ENCODE measurements at places on chromosomes 2 and 18.

GRCh38 chr2:3112131-3112530 is 265.5 kb downstream of the EIPR1 start:
- DNase-seq = no peak

- no peak for DNase-seq
These were observed 182.4 kb downstream of the ALPK2 start for GRCh38 chr18:58446391-58447060.

GRCh38 chr2:140835079-140835478 is 1295.7 kb downstream of the LRP1B start:
- DNase-seq = no peak

DNA sequence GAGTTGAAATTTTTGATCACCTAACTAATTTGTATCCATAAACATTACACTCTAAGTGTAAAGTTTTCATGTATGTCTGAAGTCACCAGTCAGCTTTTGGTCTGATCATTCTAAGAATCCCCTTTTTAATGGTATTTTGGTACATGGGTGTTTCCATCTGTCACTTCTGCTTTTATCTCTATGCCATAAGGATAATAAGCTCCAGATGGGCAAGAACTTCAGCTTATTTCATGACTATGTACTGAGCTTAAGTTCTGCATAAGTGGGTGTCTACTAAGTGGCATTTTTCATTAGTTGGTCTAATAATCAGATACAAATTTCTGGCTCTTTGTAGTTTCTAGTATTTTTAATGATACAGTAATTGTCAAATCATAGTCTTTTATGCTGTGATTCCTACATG is 20.4 kb downstream of the UBXN4 start:
- DNase-seq = no peak

DNA sequence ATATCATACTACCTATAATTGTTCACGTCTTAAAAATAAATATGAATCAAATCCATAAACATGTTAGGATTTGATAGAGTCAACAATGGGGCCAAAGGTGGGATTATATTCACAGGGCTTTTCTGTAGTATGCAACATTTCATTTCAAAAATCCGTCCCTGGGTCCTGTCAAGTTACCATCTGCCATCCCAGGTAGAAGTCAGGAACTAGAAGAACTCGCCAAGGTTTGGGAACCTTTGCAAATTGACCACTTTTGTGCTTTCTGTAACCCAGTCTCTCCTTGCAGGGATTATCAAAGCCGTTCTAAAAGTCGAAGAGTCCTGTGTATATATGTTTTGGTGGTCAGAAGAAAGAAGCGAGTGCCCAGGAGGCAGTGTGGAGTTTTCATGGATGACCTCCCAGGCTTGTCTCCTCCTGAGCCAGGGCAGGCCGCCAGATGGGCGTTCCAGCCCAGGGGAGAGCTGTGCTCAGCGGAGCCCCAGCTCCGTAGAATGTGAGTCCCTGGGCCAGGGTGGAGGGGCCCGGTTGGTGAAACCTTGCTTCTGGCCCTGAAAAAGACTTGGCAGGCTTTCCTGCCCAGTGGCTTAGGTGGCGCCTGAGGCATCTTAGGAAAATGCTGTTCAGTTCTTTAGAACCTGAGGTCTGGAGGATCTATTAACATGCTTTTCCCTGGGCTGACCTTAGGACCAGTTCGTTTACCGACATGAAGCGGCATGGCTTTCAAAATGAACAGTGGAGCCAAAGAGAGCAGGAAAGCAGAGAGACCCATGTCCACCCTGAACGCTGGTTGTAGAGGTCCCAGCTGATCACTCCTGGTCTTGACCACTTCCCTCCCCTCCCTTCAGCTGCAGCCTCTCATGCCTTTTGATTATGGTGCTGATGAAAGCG is 69.2 kb downstream of the LONRF2 start:
- no peak for DNase-seq

DNA sequence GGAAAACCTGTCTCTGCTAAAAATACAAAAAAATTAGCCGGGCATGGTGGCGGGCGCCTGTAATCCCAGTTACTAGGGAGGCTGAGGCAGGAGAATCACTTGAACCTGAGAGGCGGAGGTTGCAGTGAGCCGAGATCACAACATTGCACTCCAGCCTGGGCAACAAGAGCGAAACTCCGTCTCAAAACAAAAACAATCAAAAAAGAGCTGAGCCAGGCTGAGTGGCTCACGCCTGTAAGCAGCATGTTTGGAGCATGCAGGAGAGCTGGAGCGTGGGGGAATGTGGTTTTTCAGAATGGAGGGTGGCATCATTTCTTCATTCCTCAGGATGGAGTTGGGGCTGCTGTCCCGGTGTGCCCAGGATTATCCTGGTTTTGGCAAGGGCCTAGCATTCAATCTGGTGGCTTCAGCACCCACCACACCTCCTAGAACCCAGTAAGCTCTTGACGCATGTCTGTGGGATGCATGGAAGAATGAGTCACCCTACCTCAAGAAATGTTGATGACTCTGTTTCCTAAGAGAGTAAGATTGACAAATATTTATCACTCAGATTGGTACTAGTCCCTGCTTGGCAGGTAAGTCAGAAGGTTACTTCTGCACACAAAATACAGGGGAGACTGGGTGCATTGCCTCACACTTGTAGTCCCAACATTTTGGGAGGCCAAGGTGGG is 90.2 kb upstream of the ODC1 start:
- DNase-seq = peak; percentile 21

DNA sequence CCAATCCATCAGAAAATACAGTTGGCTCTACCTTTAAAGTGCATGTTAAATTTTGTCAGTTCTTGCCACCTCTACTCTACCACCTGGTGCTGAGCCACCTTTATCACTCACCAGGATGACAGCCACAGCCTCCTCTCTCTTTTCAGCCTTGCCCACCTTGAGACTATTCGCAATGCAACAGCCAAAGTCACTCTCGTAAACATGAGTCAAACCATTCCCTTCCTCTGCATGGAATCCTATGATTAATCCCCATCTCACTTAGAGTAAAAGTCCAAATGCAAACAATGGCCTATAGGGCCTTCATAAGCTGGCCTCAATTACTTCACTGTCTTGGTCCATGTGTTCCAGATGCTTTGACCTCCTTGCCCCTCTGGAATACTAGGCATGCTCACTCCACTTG is 5.8 kb upstream of the OSBPL6 start:
- no peak for DNase-seq

GRCh38 chr2:156401861-156402260 is 34.3 kb upstream of the GPD2 start:
- no peak for DNase-seq

DNA sequence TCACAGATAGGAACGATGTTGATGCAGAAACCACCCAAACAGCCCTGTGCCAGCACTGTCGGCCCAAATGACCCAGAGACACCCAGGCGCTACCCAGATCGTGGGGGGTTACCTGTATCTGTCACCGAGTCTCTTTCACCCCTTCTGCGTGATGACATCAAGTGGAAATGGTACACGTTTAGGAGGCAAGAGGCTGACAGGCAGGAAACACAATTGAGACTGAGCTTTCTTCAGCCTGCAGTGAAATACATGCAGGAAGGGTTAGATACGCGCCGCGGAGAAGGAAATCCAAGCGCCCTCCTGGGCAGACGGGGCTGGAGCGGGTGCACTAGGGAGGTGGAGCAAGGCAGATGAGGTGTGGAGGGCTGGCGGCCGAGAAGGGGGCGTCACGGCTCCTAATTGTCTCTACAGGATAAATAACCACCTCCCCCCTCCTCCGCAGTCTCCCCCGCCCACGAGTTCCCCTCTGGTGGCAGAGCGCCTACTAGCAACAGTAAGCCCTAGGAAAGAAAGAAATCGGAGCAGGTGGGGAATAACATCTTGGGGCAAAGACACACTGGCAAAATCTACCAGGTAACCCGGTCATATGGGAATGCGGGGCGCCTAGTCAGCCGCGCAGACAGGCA is at the start of gene RNF152:
Gene RNF152 (minus strand): TSS at position 325 of the 626 bp plus-strand sequence. CDS start 76,544 bp downstream, outside the sequence.
- peak; percentile 23 for DNase-seq

DNA sequence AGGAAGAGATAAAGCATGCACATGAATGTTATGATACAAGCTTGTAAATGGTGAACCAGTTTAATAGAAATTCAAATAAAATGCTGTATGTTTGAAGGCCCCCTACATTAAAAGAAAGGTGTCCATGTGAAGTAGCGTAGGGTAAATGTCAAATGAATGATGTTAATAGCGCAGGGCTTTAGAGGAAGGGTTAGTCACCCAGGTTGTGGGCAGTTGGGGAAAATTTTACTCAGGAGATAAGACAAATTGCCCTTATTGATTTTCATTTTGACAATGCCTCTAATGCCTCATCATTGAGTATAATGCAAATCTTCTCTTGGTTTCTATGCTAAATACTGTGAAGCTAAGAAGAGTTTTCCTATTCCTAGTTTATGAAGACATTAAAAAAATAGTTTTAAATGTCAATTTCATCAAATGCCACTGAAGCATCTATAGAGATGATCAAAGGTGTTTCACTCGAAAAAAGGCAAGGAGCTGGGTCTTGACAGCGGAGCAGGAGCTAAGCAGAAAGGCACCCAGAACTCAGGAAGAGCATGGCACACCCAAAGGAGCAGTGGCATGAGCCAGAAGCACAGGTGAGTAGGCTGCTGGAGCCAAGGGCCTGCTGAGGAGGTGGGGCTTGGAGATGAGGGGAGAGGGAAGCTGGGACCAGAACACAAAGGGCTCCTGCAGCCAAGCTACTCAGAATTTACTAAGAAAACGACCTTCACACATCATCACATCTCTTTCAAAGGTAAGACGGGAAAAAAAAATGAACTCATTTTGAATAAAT is 129.3 kb upstream of the ACKR3 start:
- no peak for DNase-seq

- DNase-seq = peak; percentile 85
These were observed 91.9 kb upstream of the FN1 start for GRCh38 chr2:215527736-215528135.

GRCh38 chr18:615773-616172 is 19.0 kb downstream of the CLUL1 start:
- no peak for DNase-seq

- DNase-seq = no peak
These were observed 74.0 kb downstream of the BCL11A start for GRCh38 chr2:60479226-60480088.

- DNase-seq = no peak
These were observed 107.7 kb downstream of the LBH start for GRCh38 chr2:30339071-30339470.

GRCh38 chr18:11304928-11305327 is 155.6 kb upstream of the PIEZO2 start:
- DNase-seq = no peak

GRCh38 chr2:66235428-66235827 is 199.5 kb upstream of the MEIS1 start:
- no peak for DNase-seq

GRCh38 chr2:172179045-172179701 is 76.5 kb upstream of the DLX2 start:
- peak; percentile 81 for DNase-seq

- DNase-seq = no peak
These were observed 142.6 kb downstream of the CCDC85A start for GRCh38 chr2:56326346-56326741.

GRCh38 chr18:80202264-80202998 is 44.9 kb downstream of the PARD6G start:
- no peak for DNase-seq

- no peak for DNase-seq
These were observed 103.9 kb downstream of the MRO start for GRCh38 chr18:50715919-50716318.

- no peak for DNase-seq
These were observed 59.3 kb upstream of the SPTBN1 start for GRCh38 chr2:54396798-54397197.

DNA sequence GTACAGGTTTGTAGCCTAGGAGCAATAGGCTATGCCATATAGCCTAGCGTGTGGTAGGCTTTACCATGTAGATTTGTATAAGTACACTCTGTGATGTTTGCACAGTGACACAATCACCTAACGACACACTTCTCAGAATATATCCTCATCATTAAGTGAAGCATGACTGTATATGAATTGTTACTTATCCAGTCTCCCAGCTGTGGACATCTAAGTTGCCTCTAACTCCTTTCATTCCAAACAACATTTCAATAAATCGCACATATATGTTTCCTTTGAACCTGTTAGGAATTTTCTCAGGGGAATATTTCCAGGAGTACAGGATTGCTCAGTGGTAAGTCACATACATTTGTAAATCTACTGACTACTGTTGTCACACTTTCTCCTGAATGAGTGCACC is 90.0 kb downstream of the ARHGAP15 start:
- DNase-seq = no peak

GRCh38 chr2:22903616-22904015 is 481.4 kb upstream of the KLHL29 start:
- no peak for DNase-seq

- no peak for DNase-seq
These were observed 126.8 kb upstream of the HS6ST1 start for GRCh38 chr2:128445523-128445900.

- DNase-seq = no peak
These were observed 180.8 kb downstream of the VAPA start for GRCh38 chr18:10094655-10095054.

DNA sequence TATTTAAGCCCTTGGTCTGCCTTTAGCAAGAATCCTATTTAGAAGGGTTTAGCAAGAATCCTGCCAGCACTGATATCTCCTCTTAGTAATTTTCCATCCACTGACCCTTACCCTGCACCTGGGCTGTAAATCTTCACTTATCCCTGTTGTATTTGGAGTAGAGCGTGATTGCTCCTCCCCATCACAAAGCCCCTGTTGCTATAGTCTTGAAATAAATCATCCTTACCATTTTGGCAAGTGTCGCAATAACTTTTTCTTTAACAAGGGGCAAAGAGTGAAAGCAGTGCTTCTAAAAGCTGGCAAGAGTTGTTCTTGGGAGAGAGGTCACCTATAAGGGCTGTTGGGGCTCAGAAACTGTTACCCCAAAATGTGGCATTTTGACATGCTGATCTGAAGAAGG is 3.7 kb upstream of the SCTR start:
- no peak for DNase-seq

Data from fibroblast of lung (primary cell).